Epithelial cell of proximal tubule (primary cell): ENCODE measurements at places on chromosomes 3 and 15.

DNA sequence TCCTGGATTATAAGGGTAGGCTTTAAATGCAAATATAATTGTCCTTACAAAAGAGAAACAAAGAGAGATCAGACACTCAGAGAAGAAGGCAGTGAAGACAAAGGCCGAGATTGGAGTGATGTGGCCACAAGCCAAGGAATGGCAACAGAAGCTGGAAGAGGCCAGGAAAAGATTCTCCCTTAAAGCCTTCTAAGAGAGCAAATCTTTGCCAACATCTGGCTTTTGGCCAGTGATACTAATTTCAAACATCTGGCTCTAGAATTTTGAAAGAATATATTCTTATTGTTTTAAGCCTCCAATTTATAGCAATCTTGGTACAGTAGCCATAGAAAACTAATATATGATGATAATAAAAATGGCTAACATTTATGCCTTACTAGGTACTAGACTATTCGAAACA, 615.8 kb upstream of the ZNF385D start:
- no peak for DNase-seq

GRCh38 chr3:186786922-186787321, 3.5 kb downstream of the EIF4A2 start:
- DNase-seq: no peak

- no peak for DNase-seq
Observed at GRCh38 chr3:127407026-127407939, 119.4 kb upstream of the PRR20G start.

DNA sequence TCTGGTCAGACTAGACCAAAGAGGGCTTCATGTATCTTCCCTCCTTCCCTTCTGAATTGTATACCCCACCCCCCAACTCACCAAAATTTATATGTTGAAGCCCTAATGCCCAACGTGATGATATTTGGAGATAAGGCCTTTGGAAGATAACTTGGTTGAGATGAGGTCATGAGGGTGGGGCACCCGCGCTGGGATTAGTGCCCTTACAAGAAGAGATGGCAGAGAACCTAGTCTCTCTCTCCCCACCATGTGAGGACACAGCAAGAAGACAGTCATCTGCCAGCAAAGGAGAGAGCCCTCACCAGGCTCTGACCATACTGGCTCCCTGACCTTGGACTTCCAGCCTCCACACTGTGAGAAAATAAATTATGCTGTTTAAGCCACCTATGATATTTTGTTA, 13.5 kb downstream of the PLCD1 start:
- no peak for DNase-seq
